Stimulated activated CD4-positive, alpha-beta T cell treated with anti-CD3 and anti-CD28 coated beads, Interleukin-4, amount 100 ng/mL, for 1 hour (primary cell): ENCODE measurements at places on chromosomes 4 and X.

DNA sequence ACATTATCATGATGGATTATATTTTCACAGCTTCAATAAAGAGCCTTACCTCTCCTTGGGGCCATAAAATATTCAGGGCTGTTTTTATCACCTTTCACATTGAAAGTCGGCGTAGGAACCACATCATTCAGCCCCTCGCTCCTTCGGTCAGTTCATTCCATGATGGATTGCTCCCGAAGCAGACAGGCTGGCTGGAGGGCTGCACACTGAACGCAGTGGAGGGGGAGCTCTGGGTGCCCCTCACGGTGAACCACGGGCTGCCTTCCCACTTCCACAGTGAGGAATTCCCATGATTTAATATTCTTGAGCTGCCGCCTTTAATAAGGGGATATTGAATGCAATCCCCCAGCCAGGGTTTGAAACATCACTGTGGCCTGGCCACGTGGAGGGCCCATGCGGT, 16.0 kb downstream of the PPP2R2C start:
- DNase-seq, result no peak

GRCh38 chr4:79198951-79199587, 126.8 kb downstream of the NAA11 start:
- DNase-seq, result no peak

GRCh38 chr4:168612450-168613135, 115.7 kb downstream of the PALLD start:
- DNase-seq, result no peak

GRCh38 chr4:166875821-166876220, 358.5 kb downstream of the SPOCK3 start:
- no peak for DNase-seq

DNA sequence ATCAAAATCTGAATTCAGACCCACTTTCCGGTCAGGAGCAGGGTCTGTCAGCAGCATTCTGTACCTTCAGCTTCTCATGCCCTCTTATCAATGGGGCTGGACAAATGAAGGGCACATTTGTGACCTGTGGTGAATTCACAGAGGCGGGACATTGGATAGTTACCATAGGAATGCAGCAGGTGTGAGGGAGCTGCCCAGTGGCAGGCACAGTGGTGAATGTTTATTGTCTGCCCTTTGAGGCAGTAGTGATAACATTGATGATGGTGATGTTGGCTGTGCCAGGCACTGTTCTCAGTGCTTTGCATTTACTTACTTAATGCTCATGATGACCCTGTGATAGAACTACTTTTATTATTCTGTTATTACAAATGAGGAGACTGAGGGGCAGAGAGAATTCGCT, 101.2 kb upstream of the KIT start:
- no peak for DNase-seq

DNA sequence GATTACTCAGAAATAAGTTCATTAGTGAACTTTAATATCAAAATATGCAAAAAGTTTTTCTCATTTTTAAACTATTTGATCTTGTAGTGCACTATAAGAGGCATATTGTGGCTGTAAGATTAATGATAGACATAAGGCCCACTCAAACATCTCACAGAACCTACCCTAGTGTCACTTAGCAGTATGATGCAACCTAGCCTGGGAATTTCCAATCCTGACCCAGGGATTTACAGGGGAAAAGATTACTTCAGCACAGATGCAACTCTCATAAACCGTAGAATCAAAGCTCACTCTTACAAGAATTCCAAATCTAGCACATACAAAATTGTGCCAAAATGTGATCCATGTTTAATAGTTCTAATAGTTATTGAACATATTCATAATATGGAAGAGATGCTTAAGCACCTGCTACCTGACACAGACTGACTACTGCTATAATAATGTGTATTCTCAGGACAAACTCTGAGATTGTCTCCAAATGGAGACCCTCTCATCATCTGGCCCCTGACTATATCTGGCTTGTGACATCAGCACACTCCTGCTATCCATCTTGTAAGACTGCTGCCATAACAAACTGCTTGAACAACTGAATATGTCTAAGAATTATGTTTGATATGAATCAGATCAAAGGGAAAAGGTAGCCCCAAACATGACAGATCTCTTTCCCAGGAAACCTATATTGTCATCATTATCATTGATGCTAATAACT, 271.9 kb downstream of the PABPC4L start:
- DNase-seq, result no peak

GRCh38 chr4:80362578-80363181, 27.1 kb downstream of the CFAP299 start:
- peak; percentile 35 for DNase-seq

- DNase-seq, result no peak
These were observed 86.1 kb downstream of the USP46 start for GRCh38 chr4:52572936-52573485.

- DNase-seq, result no peak
These were observed 50.0 kb upstream of the TRIM2 start for GRCh38 chr4:153154007-153154975.

DNA sequence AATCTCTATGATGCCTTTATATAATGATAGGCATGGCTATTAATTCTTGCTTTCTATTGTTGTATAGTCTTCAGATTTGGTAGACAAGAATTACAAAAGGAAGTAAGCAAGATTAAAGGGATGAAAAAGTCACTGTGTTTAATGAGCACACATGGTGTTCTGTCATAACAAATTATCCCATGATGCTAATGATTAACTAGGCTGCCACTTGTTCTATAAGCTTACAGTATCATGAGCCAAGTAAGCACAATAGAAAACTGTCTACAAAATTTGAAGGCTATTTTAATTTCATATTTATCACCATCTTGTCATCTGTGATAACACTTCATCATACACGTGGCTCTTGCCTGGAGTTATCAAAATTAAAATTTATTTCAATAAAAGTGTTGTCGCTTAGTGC, 466.7 kb downstream of the GASK1B start:
- no peak for DNase-seq

DNA sequence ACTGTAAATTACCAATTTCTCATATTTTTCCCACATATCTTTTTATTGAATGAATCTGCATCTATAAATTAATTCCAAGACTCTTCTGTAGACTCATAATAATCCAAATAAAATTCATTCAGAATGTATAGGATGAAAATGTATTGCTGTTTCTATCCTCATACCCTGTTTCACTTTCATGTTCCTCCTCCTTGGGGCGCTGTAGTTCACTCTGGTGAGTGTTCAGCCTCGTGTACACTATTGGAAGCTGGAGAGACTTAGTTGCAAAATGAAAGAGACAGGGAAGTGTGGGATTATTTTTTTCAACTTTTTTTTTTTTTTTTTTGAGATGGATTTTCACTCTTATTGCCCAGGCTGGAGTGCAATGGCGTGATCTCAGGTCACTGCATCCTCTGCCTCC, 296.1 kb downstream of the TLL1 start:
- no peak for DNase-seq

GRCh38 chr4:38313999-38314561, 349.9 kb upstream of the KLF3 start:
- DNase-seq, result no peak

DNA sequence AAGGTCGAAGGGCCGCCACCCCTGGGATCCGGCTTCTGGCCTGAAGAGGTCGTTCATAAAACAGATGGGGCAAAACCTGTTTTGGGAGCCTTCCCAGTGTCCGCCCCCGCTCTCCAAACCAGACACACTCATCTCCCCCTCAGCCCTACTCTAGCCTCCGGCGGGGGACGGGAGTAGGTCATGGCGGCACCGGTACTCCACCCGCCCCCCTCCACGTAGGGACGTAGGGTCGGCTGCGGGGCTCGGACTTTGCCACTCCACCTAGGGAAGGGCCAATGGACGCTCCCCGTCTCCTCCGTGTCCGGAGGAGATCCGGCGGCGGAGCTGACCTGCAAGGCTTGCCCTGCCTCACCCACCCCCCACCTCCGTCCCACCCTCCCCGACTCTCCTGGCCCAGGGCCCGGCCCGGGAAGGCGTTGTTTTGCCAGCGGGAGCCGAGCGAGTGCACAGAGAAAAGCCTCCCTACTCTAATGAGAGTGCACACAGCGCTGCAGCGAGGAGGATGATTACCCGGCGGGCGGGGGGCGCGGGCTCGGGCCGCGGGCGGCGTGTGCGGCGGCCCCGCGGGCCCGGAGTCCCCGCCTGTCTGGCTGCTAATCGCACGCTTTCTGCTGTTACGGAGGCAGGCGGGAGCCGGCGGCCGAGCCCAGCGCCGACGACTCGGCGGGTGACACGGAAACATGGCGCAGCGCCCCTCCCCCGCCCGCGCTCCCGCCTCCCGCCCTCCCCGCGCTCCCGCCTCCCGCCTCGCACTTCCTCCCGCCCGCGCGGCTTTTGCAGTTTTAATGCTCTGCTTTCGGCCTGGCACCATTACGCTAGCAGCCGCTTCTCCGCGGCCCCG, 8.3 kb upstream of the BCOR start:
- DNase-seq, result peak; percentile 75

- DNase-seq, result no peak
These were observed 545.3 kb upstream of the GRID2 start for GRCh38 chr4:91758487-91758886.

DNA sequence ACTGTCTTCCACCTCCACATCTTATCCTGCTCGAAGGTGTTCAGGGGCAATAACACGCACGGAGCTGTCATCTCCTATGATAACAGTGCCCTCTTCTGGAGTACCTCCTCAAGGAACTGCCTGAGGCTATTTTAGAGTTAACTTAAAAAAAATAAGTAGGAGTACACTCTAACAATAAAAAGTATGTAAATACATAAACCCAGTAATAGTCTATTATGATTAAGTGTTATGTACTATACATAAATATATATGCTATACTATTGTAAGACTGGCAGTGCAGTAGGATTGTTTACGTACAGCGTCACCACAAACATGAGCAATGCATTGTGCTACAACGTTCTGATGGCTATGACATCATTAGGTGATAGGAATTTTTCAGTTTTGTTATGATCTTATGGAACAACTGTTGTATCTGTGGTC, 34.5 kb upstream of the TLR2 start:
- DNase-seq, result no peak

GRCh38 chr4:6425911-6426310, 46.5 kb downstream of the PPP2R2C start:
- DNase-seq, result no peak

- DNase-seq, result no peak
These were observed 12.8 kb downstream of the TMPRSS11E start for GRCh38 chr4:68460085-68460484.
